GM20000 (cell line): ENCODE measurements at places on chromosomes 7 and 10.

DNA sequence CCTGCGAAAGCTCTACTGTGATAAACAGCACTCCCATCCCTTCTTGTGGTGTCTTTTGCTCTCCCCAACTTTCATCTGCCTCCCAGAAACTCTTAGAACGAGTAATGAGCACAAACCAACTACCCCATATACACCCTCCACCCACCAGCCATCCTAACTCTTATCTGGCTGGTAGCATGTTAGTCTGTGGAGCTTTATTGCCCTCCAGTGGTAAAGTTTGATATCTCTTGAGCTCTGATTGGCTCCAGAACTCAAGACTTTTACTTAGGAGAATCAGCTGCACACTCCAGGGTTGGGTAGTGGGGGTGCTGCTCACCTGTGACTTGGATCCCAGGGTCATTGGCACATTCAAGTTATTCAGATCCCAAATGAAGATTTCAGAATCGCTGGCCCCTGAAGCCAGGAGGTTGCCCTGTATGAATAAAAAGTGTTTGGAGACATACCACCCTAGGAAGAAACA, 10.9 kb downstream of the SEC31B start:
- peak; percentile 65 for DNase-seq

GRCh38 chr10:15814565-15814964, 45.7 kb downstream of the MINDY3 start:
- DNase-seq = peak; percentile 16

GRCh38 chr10:12455766-12456165, 106.4 kb downstream of the CAMK1D start:
- no peak for DNase-seq

DNA sequence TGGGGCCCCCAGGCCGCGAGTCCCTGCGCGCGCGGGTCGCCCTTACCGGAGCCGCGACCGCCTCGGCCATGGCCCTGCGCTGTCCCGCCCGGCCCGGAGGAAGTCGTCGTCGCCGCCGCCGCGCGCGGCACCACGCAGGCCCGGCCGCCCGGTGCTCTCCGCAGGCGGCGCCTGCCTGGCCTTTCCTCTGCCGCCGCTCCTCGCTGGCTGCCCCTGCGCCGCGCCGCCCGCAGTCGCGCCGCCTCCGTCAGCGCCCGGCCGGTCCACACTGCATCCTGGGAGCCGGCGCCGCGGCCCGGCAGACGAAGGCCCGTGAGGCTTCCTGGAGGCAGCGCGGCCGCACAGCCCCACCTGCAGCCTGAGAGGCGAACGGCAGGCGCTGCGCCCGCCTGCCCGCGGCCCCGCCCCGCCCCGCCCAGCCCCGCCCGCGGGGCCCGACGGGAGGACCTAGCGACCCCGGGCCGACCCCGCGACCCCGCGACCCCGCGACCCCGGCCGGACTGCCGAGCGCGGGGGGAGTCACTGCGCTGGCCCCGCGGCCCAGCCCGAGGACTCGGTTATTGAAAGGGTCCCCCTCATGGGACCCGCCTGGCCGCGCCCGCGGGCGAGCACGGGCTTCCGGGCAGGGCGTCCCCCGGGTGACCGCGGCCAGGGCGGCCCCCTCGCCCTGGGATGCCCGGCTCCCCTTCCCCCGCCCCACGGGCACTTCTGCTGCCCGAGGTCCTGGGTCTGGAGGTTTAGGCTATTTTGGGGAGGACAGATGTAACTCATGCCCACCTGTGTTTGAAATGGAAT, at the start of gene ZNF746:
Gene ZNF746, minus strand, starts transcription at position 343 of the 795 bp plus-strand sequence. Its CDS starts 273 bp downstream, at position 70.
- DNase-seq = peak; percentile 98

GRCh38 chr7:54995610-54996363, 23.0 kb upstream of the EGFR start:
- peak; percentile 46 for DNase-seq
